Mammary epithelial cell (primary cell): ENCODE measurements at places on chromosomes 16 and 17. TPM values are rescaled to one million over a fixed set of nuclear protein-coding genes. Genes with fewer than 3 reads are reported as not detected.

DNA sequence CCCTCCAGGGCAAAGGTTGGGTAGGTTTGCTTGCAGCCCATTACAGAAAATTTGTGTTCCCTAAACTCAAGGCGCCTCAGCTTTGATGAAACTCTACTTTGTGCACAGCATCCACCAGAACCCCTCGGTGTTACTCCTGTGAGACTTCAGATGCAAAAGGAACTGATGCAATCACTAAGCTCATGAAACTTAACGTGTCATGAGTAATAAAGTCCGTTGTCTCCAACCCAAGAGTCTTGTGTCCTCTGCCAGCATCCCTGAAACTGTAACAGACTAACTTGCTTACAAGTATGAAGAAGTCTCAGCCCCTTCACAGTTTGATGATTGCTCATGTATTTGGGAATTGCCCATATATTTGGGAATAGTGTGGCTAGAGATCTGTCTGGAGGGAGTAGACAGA lies 74.8 kb upstream of the MARCHF10 start:
- DNase-seq: no peak

- no peak for DNase-seq
Observed at GRCh38 chr16:84453061-84453752, 51.3 kb downstream of the MEAK7 start.

DNA sequence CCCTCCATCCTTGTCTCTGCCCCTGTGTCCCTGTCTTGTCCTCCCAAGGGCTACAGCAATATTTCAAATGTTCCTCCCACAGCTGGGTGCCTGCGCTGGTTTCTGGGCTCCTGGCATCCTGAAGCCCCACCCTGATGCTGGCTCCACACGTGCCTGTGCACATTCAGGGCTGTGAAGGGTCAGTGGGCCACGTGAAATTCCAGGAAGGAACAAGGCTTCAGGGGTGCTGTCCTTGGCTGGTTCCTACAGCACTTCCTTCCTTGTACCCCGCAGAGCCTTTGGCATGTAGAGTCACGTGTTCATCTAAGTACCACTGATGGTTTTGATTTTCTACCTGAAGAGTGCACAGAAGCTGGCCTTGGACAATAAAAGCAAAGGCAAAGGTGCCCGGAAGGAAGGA lies 57.7 kb upstream of the NLK start:
- no peak for DNase-seq

- DNase-seq: no peak
Observed at GRCh38 chr17:77145612-77146245, 5.0 kb downstream of the SEC14L1 start.

DNA sequence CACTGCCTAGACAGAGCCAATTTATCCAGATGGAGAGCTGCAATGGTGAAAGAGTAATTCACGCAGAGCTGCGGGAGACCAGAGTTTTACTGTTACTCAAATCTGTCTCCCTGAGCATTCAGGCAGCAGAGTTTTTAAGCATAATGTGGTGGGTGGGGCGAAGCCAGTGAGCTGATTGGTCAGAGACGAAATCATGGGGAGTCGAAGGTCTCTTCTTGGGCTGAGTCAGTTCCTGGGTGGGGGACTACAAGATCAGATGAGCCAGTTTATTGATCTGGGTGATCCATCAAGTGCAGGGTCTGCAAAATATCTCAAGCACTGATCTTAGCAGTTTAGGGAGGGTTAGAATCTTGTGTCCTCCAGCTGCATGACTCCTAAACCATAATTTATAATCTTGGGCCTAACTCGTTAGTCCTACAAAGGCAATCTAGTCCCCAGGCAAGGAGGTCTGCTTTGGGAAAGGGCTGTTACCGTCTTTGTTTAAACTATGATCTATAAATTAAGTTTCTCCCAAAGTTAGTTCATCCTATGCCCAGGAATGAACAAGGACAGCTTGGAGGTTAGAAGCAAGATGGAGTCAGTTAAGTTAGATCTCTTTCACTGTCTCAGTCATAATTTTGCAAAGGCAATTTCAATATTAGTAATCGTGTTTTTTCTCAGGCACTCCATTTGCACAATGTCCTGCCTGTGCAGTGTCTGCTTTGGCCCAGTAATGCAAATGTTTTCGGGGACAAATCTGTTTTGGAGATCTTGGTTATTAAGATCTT lies 27.0 kb downstream of the PIGL start:
- DNase-seq: no peak

DNA sequence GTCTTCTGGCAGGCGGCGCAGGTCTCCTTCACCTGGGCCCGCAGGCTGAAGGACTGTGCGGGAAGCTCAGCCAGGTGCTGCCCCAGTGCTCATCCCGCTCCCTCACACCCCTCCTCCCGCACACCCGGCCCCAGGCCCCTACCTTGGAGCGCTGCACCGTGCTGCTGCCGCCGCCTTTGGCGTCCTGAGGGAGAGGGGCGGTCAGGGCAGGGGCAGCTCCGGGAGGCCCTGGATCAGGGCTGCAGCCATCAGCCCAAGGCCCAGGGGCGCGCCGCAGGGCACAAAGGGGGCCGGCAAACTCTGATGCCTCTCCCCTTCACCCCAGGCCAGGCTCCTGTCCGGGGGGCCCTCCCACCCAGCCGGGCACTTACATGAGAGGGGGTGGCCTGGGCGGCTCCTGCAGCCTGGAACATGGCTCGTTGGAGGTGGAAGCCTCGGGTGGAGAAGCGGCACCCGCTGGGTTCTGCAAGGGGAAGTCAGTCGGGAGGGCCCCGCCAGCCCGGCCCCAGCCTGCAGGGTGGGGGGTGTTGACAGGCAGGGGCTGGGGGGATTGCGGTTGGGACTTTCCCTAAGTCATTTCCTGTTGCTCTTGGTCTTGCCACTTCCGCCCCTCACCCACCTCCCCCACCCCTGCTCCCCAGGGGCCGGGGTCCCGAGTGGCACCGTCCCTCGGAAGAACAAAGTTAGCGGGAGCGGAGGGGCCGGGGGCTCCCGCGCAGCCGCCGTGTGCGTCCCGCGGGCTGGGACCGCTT lies 863 bp downstream of the LIMD2 start:
- no peak for DNase-seq

GRCh38 chr16:12819126-12820117 lies 15.7 kb upstream of the CPPED1 start:
- peak; percentile 43 for DNase-seq

DNA sequence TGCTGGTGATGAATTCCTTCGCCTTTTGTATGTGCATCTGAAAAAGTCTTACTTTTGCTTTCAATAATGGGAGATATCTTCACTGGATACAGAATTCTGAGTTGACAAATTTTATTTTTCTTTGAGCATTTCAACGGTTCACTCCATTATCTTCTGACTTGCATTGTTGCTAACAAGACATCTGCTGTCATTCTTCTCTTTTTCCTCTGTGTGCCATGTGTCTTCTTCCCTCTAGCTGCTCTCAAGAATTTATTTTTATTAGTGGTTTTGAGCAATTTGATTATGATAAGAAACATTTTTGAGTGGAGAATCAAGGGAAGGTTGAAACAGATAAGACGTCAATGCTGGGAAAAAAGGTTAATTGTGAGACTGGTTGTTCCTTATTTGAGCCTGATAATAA lies 471.8 kb downstream of the CDH13 start:
- DNase-seq: no peak

DNA sequence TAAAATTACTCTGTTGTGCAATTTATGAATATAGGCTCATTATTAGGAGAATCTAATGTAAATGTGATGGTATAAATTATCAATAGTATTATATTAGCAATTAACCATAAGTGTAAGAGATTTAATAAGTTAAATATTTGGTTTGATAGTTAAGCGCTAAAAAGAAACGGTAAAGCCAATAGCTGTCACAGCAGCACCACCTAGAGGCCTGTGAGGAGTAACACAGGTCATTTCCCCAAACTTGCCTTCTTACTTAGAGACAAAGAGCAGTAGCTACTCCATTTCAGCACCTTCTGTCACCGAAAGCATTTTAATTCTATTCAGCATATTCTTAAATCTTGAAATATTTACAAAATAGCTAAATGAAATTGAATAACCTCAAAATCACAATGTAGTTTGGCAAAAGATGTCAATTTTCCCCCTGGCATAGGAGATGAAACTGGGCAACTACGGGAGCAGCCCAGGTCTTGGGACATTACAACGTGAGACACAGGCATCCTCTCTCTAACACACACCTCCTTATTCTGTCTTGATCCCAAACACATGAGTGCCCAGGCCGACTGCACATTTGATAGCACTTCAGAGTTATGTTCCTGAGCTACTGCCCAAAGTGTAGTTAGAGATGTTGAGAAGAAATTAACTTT lies 14.3 kb upstream of the DYNLRB2 start:
- peak; percentile 43 for DNase-seq

- peak; percentile 95 for DNase-seq
Observed at GRCh38 chr16:4307215-4308037, 8.4 kb upstream of the GLIS2 start.

DNA sequence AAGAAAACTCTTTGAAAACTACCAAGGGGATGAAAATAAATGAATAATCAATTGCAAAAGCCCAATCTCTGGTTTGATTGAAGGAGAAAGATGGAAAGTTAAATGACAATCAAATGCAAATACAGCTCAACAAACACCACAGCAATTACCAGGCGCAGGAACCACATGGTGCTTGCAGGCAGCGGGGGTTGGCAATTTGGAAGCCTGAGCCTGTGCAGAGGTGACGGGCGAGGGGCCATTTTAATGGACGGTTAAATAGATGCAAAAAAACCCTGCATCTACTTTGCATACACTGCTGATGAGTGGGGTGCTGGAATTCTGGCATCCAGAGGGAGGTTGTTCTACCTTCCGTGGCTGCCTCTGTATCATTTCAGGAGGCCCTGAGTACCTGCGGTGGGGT lies 4.8 kb upstream of the SEZ6 start:
- no peak for DNase-seq

DNA sequence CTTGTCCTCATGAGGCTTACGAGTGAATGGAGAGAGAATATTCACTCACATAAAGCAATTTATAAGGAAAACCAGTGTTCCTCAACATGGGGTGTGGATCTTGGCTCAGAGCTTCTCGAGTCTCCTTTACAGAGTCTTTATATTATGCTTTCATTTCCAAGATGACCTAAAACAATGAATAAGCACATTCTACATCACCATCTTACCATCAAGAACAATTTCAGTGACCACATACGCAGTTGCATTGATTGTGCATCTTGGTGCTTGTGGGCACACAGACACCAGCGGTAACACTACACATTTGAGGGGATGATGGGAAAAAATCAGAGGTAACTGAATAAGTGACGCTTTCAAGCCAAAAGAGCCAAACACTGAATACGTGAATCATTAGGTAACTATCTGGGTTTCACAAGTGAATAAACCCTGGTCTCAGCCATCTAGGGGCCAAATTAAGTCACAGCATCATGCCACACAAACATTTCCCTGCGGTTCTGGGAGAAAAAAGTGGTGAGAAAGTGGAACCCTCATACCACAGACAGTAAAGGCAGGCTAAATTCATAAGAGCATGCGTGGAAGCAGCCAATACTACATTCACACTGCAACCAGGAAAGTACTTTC lies 9.4 kb downstream of the CWC25 start:
- peak; percentile 46 for DNase-seq

- no peak for DNase-seq
Observed at GRCh38 chr17:35949401-35949800, 5.9 kb upstream of the LYZL6 start.

DNA sequence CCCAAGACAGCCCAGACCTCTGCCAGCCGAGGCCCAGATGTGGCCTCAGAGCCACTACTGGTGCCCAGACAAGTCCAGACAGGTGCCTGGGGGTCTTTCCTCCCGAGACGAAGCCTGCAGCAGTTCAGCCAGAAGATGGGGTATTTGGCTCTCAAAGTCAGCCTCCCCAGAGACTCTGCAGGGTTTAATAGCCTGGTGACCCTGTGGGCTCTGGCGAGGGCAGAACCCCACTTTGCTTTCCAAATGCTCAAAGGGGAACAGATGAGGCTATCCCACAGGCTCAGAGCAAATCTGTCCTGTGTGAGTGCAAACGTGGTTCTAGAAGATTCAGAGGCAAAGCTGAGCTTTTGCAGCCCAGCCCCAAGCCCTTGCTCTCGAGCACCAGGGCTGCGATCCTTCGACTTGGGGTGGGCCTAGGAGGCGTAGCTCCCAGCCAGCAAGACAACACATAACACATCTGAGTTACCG lies 236.0 kb downstream of the MRTFB start:
- DNase-seq: no peak

GRCh38 chr17:83155128-83156121 lies 76.0 kb downstream of the METRNL start:
- DNase-seq: no peak

GRCh38 chr16:26019381-26020242 lies 327.9 kb downstream of the HS3ST4 start:
- no peak for DNase-seq

GRCh38 chr17:21194703-21195102 lies 19.3 kb downstream of the TMEM11 start:
- DNase-seq: no peak

- no peak for DNase-seq
Observed at GRCh38 chr17:58270476-58271215, 10.1 kb downstream of the MPO start.

DNA sequence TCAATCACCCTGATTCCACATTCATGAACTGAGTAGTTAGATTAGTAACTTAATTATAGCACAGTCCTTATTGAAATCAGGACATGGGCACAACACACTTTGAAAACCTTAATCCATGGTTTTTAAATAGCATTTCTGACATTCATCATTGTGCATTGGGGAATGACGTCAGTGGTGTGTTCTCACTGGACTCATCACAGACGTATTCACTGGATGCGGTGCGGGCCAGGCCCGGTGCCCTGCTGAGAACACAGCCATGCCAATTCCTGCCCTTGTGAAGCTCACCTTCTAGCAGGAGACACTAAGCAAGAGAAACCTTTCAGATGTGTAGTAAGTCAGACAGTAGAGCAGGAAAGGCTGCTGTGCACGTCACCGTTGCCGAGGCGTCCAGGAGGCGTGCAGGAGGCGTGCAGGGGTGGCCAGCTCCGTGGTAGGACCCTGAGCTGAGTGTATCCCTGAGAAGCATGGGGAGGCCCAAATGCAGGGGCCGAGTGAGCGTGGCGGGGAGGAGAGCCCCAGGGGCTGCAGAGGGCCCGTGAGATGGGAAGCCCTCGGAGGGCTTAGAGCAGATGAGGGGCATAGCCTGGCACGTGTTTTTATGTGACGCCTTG lies 12.9 kb downstream of the BANP start:
- no peak for DNase-seq

DNA sequence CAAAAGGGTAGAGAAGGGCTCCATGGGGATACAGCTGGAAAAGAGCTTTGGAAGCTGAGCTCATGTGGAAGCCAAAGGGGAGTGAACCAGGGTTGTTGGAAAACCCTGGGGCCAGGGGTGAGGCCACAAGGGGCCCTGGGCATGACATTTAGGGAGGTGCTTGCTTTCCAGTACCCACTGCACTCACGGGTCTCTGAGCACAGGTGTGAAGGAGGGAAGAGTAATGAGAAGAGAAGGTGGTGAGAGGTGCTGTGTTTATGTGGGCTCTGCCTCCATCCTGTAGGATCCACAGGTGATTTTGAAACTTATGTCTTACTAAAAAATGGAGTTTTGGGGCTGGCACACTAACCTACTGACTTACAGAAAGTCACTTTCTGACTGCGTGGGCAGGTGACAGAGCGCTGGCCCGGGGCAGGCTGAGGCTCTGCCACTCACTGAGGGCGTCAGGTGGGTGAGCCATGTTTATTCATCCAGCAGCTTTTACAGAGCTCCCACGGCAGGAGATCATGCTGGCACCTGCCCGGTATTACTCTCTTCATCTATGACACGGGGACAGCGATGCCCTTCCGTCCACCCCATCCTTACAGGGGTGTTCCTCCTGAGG lies 18.9 kb downstream of the KSR1 start:
- peak; percentile 57 for DNase-seq

Gene KIF18B
- total RNA-seq: 6.3 and 25.2 TPM in 2 replicates

Gene CRYBA1
- total RNA-seq: not detected in 2 replicates

Gene CWC25
- total RNA-seq: 17.8 and 18.0 TPM in 2 replicates

Gene TBX2
- total RNA-seq: 1.5 and 2.9 TPM in 2 replicates

Gene KRT23
- 94.5 TPM for total RNA-seq

Gene FBXL16
- 0.33 TPM for total RNA-seq

Gene GNPTG
- total RNA-seq: 34.8 TPM

Gene ZG16B
- total RNA-seq: not detected in 2 replicates

Gene SLFN12
- total RNA-seq: 22.2 TPM
